ENCODE measurements at places on chromosomes 7 and 10.

DNA sequence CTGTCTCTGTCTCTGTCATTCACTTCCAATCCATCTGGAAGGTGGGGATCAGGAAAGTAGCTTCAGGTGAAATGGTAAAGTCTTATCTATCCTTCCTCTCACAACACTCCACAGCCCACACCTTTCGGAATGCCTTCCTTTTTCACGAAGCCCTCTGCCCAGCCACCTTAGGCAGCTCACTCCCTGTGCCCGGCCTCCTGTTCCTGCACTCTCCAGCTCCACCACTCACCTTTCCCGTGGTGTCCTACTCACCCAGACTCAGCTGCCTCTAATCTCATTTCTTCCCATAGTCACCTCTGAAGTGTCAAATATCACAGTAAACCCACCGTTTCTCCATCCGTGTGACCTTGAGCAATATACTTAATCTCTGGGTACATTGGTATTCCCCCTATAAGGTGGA, 100.9 kb upstream of the C7orf33 start:
- DNase-seq, result no peak

- no peak for DNase-seq
Observed at GRCh38 chr7:150377196-150377595, 1.9 kb upstream of the ZNF775 start.

DNA sequence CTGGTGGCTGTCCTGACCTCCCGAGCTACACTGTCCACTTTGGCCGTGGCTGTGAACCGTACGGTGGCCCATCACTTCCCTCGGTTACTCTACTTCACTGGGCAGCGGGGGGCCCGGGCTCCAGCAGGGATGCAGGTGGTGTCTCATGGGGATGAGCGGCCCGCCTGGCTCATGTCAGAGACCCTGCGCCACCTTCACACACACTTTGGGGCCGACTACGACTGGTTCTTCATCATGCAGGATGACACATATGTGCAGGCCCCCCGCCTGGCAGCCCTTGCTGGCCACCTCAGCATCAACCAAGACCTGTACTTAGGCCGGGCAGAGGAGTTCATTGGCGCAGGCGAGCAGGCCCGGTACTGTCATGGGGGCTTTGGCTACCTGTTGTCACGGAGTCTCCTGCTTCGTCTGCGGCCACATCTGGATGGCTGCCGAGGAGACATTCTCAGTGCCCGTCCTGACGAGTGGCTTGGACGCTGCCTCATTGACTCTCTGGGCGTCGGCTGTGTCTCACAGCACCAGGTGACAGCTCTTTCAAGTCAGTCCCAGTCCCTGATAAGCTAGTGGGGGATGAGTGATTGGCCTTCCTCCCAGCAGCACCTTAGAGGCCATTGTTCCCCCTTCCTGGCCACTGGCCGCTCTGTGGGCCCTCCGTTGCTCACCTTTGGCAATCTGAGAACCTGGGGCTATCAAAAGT, 3.0 kb downstream of the CHPF2 start:
- no peak for DNase-seq

- no peak for DNase-seq
Observed at GRCh38 chr10:4576206-4576605, 249.8 kb upstream of the AKR1E2 start.

- DNase-seq, result peak; percentile 29
Observed at GRCh38 chr7:2017481-2017891, 215.3 kb downstream of the MAD1L1 start.

GRCh38 chr7:157193274-157193673, 54.5 kb downstream of the UBE3C start:
- DNase-seq, result no peak

GRCh38 chr10:4677296-4678021, 148.5 kb upstream of the AKR1E2 start:
- no peak for DNase-seq

GRCh38 chr7:28853834-28854749, 104.0 kb downstream of the TRIL start:
- peak; percentile 87 for DNase-seq

DNA sequence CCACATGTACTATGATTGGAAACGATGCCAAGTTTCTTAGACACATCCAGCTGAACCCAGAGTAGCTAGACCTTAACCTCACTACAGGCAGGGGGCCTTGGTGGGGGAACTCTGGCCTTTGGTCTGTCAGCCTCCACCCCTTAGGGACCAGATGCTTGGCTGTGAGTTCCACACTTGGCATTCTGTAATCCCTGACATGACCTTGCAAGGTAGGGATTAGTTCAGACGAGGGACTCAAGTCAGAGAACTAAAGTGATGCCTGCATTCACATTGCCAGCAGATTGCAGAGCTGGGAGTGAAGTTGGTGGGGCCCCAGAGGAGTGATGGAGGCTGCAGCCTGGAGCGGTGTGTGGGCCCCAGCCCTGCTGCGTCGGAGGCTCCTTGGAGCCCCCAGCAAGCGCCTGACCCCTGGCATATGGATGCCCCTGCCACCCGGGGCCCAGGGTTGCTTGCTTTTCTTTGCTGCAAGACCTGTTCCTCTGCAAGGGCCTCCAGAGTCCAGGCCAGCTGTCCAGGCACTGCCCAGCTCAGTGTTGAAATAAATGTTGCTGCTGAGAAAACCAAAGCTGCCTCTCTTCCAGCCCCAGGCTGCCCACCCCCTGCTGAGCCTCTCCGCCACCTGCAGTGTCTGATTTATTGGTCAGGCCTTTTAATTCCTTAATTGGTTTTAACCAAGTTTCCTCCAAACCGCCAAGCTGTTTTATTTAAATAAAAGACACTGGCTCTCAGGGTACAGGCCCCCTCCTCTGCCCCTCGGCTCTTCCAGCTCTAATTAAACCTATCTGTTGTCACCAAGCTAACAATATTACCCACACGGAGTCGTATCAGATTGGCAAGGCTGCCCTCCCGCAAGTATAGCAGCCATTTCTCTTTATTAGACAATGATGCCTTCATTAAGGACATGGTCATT, 4.7 kb downstream of the NPTX2 start:
- DNase-seq, result no peak

DNA sequence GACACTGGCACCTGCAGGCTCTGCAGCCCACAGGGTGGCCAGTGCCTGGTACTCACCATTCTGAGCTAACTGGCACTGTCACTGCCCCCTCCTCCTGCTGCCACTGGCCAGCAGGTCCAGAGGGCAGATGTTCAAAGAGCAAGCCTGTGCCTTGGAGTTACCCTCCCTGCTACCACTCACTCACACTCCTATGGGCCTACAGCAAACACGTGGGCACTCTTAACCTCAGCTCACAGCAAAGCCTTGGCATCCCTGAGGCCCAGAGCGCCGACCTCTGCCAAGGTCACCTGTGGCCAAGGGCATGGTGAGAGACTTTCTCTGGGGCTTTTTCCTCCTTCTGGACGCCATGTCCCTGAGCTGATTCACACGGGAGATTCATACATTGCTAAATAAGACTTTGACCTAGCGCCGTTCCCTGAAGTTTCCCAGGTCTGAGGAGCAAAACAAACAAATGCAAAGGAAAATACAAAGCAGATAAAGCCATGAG, 270.0 kb upstream of the PPP2R2D start:
- DNase-seq, result no peak

DNA sequence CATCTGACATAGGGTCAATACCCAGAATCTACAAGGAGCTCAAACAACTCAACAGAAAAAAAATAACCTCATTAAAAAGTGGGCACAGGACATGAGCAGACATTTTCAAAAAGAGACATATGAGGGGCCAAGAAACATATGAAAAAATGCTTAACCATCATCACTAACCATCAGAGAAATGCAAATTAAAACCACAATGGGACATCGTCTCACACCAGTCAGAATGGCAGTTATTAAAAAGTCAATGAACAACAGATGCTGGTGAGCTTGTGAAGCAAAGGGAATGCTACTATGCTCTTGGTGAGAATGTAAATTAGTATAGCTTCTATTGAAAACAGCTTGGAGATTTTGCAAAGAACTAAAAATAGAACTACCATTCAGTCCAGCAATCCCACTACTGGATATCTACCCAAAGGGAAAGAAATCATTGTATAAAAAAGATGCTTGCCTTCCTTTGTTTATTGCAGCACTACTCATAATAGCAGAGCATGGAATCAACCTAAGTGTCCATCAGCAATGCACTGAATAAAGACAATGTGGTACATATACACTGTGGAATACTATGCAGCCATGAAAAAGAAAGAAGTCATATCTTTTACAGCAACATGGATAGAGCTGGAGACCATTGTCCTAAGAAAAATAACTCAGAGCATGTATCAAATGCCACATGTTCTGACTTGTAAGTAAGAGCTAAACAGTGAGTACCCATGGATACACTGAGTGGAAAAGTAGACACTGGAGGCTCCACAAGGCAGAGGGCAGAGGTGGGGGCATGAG, 139.8 kb downstream of the ADARB2 start:
- no peak for DNase-seq

- no peak for DNase-seq
Observed at GRCh38 chr10:26939290-26939961, 78.7 kb upstream of the ABI1 start.

GRCh38 chr7:74572301-74572979, 85.1 kb upstream of the GTF2I start:
- peak; percentile 52 for DNase-seq

- DNase-seq, result no peak
Observed at GRCh38 chr10:106395041-106395749, 769.3 kb downstream of the SORCS1 start.

DNA sequence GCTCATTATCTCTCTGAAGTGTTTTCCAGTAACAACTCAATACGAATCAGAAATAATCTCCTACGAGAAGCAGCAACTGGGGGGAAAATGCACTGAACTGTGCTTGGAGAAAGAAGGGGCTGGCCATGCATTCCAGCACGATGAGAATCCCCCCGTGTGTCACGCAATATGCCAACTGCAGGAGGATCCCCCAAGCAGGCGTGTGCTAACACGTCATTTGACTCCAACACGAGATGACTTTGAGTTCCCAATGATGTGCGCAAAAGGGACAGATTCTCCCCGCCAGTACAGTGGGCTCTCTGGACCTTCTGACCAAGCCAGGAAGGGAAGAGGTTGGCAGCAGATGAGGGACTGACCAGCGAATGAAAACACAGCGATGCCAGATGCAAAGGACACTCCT, 105.5 kb downstream of the KCNMA1 start:
- DNase-seq, result no peak

DNA sequence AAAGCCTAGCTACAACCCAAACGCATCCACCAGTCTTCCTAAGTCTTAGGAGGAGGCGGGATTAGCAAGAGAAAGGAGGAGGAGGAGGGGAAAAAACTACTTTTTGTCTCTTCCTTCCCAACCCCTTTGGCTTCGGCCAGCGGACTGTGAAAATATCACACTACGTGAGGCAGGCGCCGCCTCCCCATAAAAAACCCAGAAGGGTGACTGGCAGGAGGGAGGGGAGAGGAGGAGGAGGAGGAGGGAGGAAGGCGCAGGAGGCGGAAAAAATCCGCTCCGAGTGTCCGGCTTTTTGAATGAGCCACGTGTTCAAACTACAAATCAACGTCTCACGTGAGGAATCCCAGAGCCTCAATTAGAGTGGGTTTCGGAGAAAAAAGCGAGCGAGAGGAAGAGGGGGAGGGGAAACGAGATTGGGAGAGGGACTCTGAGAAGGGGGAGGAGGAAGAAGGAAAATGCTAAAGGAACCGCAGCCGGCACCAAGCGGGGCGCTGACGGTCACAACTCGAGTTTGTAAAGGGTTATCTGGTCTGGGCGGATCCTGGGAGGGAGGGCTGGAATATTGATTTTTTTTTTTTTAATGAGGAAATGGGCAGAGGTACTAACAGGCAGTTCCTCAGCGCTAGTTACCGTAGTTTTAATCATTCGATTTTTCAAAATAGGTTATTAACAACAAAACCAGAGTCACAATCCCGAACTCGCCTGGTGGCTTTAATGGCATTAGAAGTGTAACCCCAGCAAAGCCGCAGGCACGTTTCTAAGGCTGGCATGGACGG, at the start of gene IGF2BP3:
Gene IGF2BP3 (minus strand): TSS at position 162 of the 776 bp plus-strand sequence. CDS start 381 bp downstream, outside the sequence.
- peak; percentile 97 for DNase-seq

- no peak for DNase-seq
Observed at GRCh38 chr7:90792301-90792700, 196.2 kb downstream of the CDK14 start.

DNA sequence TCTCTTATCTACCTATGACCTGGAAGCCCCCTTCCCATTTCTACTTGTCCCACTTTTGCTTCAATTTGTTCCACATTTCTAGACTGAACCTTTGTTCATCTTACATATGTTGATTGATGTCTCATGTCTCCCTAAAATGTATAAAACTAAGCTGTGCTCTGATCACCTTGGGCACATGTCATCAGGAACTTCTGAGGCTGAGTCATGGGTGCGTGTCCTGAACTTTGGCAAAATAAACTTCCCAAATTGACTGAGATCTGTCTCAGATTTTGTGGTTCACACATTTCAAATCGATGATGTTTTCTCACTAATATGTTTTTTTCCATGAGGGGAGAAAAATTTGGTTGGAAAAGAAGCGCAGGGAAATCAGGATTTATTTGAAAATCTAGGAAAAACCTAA, 406.2 kb upstream of the LRRTM3 start:
- no peak for DNase-seq

GRCh38 chr10:105148921-105149320, 507.8 kb downstream of the SORCS3 start:
- DNase-seq, result no peak

- DNase-seq, result peak; percentile 39
Observed at GRCh38 chr7:140062118-140062527, 628 bp downstream of the PARP12 start.

DNA sequence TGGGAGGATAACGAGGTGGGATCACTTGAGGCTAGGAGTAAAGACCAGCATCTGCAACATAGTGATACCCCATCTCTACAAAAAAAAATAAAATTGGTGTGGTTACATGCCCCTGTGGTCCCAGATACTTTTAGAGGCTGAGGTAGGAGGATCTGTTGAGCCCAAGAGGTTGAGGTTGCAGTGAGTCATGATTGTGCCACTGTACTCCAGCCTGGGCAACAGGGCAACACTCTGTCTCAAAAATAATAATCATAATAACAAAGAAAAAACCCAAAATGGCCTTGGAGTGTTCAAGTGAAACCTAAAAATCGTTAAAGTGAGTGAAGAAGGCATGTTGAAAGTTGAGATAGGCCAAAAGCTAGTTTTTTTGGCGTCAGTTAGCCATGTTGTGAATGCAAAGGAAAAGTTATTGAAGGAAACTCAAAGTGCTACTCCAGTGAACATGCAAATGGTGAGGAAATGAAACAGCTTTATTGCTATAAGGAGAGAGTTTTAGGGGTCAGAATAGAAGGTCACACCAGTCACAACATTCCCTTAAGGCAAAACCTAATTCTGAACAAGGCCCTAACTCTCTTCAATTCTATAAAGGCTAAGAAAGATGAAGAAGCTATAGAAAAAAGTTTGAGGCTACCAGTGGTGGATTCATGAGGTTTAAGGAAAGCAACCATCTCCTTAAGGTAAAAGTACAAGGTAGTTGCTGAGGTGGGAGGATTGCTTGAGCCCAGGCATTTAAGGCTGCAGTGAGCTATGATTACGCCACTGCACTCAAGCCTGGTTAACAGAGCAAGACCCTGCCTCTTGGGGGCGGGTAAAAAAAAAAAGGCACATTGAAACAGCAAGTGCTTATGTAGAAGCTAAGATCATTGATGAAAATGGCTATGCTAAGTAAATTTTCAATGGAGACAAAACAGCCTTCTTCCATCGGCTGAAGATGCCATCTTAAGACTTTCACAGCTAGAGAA, 45.4 kb upstream of the STOX1 start:
- DNase-seq, result no peak

GRCh38 chr10:105761576-105762260, 1120.6 kb downstream of the SORCS3 start:
- DNase-seq, result no peak

Measured in left hindlimb (tissue), 1 donor.